ENCODE measurements at places on chromosomes 12 and 14. TPM values are rescaled to one million over a fixed set of nuclear protein-coding genes. Genes with fewer than 3 reads are reported as not detected.

DNA sequence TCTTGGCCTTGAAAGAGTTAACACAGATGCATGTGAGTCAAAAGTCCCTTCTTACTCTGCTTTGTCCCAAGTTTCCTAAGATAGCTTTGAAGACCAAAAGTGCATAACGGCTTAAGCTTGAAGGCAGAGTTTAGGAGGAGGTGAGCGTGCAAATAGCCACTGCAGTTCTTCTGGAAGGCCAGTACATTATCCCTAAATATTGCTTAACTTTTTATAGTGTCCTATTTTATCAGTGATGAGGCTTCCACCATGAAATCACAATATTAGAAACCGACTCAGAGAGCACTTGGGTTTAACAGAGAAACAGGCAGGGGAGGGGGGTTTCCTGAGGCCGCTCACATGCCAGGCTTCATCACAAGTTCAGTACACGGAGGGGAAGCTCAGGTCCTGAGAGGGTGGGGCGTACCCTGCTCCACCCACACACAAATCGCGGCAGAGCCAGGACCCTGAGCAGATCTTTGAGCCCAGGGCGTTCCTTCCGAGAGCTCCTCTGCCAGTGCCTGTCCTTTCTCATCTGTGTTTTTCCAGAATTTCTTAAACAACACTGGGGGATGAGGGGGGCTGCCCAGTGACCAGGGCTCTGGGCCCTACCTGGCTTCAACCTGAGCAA lies 26.8 kb upstream of the BDKRB2 start:
- DNase-seq = peak; percentile 69
- no peaks in the 10 kb centered on the region for H3K27me3 ChIP-seq
- H3K4me1 ChIP-seq = peaks cover 24% of the 10 kb centered on the region
- peak overlapping the region; percentile 82 for H3K27ac ChIP-seq

DNA sequence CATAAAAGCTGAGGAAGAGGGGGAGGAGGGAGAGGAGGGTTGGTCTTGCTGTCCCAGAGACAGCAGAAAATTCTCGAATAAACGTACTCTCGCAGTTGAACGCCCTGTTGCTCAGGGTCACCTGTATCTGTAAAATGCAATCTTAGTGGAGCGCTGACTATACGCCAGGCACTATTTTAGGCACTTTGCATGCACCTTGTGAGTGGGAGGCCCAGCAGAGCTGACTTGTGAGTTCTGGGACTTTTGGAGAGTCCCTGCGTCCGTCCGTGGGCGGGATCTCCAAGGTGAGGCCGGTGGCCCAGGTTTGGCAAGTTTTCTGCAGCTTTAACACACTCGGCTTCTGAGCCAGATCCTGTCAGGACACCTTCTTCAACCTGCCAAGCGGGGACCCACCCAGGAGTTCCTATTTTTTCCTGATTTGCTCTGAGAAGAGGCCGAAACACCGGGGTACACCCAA lies 32.5 kb upstream of the PLEKHG6 start:
- peak overlapping the region; percentile 71 for H3K4me3 ChIP-seq
- no peaks in the 10 kb centered on the region for H3K36me3 ChIP-seq
- peaks cover 31% of the 10 kb centered on the region for H3K4me1 ChIP-seq
- H3K27me3 ChIP-seq = peaks cover under 1% of the 10 kb centered on the region

- no peak overlapping the region for H3K27ac ChIP-seq
- H3K4me1 ChIP-seq = no peaks in the 10 kb centered on the region
- no peaks in the 10 kb centered on the region for H3K36me3 ChIP-seq
- H3K4me3 ChIP-seq = no peak overlapping the region
- peak; percentile 52 for DNase-seq
Observed at GRCh38 chr14:104253223-104253822, 114.9 kb downstream of the KIF26A start.

DNA sequence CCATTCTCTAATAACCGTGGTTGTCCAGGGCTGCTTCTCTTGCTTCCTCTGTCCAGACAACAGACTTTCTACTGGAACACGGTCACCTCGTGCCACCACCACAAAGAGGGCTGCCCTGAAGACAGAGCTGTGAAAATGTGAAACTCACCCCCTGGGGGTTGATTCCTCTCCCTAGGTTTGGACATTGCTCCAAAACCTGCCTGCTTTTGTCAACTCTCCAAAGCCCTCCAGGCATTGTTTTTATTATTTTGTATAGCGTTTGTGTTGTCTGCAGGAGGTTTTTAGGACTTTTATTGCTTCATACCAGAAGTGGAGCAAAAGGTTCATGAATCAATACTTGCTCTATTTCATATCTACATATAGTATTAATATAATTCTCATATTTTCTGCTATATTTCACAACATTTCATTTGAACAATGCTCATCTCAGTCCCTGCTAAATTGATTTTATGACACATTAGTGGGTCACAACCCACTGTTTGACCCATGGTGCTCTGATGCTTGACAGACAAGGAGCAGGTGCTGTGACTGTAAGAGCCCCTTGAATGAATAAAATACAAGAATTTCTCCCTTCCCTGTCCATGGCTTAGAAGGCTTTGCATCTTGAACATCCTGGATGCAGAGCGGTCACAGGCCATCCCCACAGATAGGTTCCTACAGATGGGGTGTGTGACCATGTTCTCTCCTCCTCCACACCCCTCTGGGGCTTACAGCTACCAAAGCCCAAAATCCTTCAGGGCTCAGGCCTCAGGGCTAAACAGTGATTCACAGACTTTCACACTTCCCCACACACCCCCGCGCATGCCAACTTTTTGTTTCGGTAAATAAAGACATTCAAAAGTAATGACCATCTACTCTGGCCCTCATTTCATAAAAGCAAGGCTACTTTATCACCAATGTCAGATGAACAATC lies 20.6 kb upstream of the EML1 start:
- no peaks in the 10 kb centered on the region for H3K36me3 ChIP-seq
- H3K27ac ChIP-seq = no peak overlapping the region
- no peak overlapping the region for H3K4me3 ChIP-seq
- peak; percentile 58 for DNase-seq
- no peaks in the 10 kb centered on the region for H3K27me3 ChIP-seq

DNA sequence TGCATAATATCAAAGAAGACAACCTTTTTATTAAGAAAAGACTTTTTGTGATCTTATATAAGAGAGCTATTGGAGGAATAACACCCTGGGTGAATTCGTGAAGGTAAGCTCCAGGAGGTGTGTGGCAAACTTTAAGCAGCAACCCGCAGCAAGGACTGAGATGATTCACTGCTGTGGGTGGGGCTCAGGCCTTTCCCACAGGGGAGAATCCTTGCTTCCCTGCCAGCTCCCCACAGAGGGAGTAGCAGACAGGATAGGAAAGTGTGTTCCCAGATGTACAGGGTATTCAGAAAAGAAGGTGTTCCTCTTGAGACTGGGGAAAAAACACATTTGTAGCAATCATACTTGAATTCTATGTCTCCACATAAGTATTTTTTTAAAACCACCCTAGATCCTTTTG lies 9.2 kb downstream of the NDUFA12 start:
- peak; percentile 49 for DNase-seq
- H3K27ac ChIP-seq = peak overlapping the region; percentile 1
- H3K36me3 ChIP-seq = peaks cover 16% of the 10 kb centered on the region
- H3K4me1 ChIP-seq = peaks cover 7% of the 10 kb centered on the region
- H3K4me3 ChIP-seq = no peak overlapping the region
- no peaks in the 10 kb centered on the region for H3K27me3 ChIP-seq

- H3K27me3 ChIP-seq = peaks cover 11% of the 10 kb centered on the region
- peak overlapping the region; percentile 48 for H3K27ac ChIP-seq
- peak; percentile 79 for DNase-seq
Observed at GRCh38 chr14:75578786-75579337, 442 bp downstream of the FLVCR2 start.

DNA sequence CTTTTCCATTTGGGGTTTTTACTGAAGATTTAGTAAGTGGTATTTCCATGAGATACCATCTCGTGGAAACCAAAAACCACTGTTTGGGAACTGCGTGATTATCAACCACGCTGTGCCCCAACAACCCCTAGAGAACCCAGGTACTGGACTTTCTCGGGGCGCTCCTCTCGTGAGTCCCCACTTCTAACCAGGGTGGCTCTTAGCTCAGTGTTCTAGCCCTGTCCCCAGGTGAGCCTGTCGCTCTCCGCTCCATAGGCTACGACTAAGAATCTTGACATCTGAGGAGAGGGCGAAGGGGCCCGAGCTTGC lies 686 bp downstream of the MCRS1 start:
- H3K4me1 ChIP-seq = peaks cover 14% of the 10 kb centered on the region
- peaks cover 26% of the 10 kb centered on the region for H3K36me3 ChIP-seq
- peak overlapping the region; percentile 87 for H3K4me3 ChIP-seq
- peak overlapping the region; percentile 92 for H3K27ac ChIP-seq

GRCh38 chr12:25071366-25071765 lies 122.5 kb upstream of the BCAT1 start:
- DNase-seq = peak; percentile 52
- H3K36me3 ChIP-seq = no peaks in the 10 kb centered on the region
- no peak overlapping the region for H3K27ac ChIP-seq
- no peaks in the 10 kb centered on the region for H3K27me3 ChIP-seq
- no peaks in the 10 kb centered on the region for H3K4me1 ChIP-seq
- no peak overlapping the region for H3K4me3 ChIP-seq

- no peak overlapping the region for H3K4me3 ChIP-seq
- H3K27me3 ChIP-seq = no peaks in the 10 kb centered on the region
- H3K4me1 ChIP-seq = peaks cover 67% of the 10 kb centered on the region
- H3K27ac ChIP-seq = peak overlapping the region; percentile 35
- DNase-seq = no peak
Observed at GRCh38 chr12:65871865-65872645, 47.8 kb downstream of the HMGA2 start.

DNA sequence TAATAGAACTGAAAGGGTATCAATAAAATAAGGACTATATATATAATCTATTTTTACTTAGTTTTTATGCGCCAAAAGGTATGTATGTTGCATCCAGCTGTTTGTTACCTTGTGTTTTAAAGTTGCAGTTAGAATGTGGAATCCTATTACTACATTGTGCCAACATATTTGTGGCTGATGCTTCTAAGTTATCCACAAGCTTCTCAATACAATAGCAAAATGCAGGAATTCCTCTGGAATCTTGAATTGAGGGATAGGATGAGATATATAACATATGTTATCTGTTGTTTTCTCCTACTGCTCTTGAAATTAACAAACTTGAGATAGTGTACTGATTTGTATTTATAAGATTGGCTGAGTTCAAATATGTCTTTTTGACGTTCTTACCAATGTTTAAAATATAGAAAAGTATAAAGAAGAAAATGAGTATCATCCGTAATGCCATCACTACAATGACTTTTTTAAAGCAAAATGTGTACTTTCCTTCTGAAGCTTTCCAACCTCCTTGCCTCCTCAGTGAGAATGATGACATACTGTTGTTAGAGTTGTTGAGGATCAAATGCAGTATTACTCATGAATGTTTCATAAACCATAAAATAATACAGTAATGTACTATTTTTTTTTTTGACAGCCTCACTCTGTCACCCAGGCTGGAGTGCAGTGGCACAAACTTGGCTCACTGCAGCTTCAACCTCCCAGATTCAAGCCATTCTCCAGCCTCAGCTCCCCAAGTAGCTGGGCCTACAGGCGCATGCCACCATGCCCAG lies 6.6 kb downstream of the RAP1B start:
- no peaks in the 10 kb centered on the region for H3K27me3 ChIP-seq
- peaks cover 81% of the 10 kb centered on the region for H3K4me1 ChIP-seq
- H3K27ac ChIP-seq = peak overlapping the region; percentile 74
- peaks cover 9% of the 10 kb centered on the region for H3K36me3 ChIP-seq

DNA sequence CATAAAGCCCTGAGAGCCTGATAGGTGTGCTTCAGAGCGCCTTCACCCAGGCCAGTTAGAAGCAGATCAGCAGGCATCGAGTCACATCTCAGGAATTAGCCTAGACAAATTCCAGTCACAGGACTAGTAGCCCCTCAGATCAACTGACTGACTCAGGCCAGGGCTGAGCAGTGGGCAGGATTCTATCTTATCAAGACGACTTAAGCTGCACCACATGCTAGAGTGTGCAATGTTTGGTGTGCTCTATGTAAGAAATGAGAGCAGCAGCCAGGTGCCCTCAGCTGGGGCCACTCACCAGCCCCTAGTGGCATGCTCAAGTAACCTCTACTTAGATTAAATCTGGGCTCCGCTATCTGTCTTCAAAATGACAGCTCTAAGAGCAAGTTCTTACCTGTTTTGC lies 19.7 kb upstream of the NGB start:
- no peak overlapping the region for H3K27ac ChIP-seq
- peaks cover 14% of the 10 kb centered on the region for H3K36me3 ChIP-seq
- no peaks in the 10 kb centered on the region for H3K4me1 ChIP-seq
- no peaks in the 10 kb centered on the region for H3K27me3 ChIP-seq

- H3K4me1 ChIP-seq = no peaks in the 10 kb centered on the region
- no peak overlapping the region for H3K27ac ChIP-seq
- no peak overlapping the region for H3K4me3 ChIP-seq
- H3K27me3 ChIP-seq = no peaks in the 10 kb centered on the region
- no peak for DNase-seq
- no peaks in the 10 kb centered on the region for H3K36me3 ChIP-seq
Observed at GRCh38 chr14:18688346-18688745, 87.4 kb downstream of the OR11H12 start.

GRCh38 chr12:95484524-95484923 lies 10.6 kb downstream of the METAP2 start:
- H3K27me3 ChIP-seq = no peaks in the 10 kb centered on the region
- peaks cover 26% of the 10 kb centered on the region for H3K36me3 ChIP-seq
- H3K4me1 ChIP-seq = no peaks in the 10 kb centered on the region
- DNase-seq = peak; percentile 43

DNA sequence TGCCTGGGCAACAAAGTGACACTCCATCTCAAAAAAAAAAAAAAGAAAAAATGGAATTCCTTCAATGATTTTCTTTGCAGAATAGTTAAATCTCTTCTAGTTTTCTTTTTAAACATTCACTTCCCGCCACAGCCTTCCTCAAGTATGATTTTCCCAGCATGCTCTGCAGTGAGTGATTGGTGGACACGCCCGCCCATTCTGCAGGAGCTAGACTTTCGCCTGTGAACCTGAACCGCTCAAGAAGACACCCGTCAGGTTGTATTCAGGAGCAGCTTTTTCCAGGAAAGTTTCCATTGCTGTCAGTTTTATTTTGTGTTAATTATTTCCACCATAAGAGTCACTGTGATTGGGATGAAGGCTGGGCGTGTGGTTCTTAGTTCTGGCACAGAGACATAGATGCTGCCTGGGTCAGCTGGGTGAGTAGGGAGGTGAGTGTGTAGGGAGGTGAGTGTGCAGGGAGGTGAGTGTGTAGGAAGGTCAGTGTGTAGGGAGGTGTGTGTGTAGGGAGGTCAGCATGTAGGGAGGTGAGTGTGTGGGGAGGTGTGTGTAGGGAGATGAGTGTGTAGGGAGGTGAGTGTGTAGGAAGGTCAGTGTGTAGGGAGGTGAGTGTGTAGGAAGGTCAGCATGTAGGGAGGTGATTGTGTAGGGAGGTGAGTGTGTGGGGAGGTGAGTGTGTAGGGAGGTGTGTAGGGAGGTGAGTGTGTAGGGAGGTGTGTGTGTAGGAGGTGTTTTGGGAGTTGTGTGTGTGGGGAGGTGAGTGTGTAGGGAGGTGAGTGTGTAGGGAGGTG lies 76.2 kb downstream of the KIF26A start:
- H3K27ac ChIP-seq = no peak overlapping the region
- no peaks in the 10 kb centered on the region for H3K4me1 ChIP-seq
- DNase-seq = no peak

The ZNF385A gene
- 0.88 TPM for total RNA-seq

The OTOGL gene
- 0.36 TPM for total RNA-seq

The TAS2R10 gene
- 1.8 TPM for total RNA-seq

The LRTM2 gene
- total RNA-seq = not detected

The SYCP3 gene
- 0.88 TPM for total RNA-seq

The CMA1 gene
- total RNA-seq = not detected

The KRT6B gene
- total RNA-seq = not detected

The FAM181A gene
- not detected for total RNA-seq

The PTHLH gene
- 3.2 TPM for total RNA-seq

The TRHDE gene
- 0.59 TPM for total RNA-seq

The TTC9 gene
- 0.29 TPM for total RNA-seq
